ENCODE measurements at places on chromosomes 2 and 18.
A peak's percentile ranks its signal among the peaks of the same experiment; 100 is the strongest.

- DNase-seq: no peak
These were observed 4.5 kb downstream of the TRABD2A start for GRCh38 chr2:84876369-84876768.

DNA sequence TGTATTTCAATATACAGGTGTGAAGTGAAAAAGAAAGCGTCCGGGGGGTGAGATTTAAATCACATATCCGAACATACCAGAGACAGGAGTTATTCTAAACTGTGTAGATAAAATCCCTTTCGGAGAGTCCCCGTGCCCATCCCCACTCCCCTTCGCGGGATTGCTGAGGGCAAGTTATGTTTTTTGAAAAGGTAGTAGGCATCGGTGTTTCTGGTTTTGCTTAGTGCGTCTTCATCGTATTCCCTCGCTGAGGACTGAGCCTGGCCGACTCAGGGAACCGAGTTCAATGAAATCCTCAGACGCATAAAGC lies 583.4 kb downstream of the ZEB2 start:
- no peak for DNase-seq

DNA sequence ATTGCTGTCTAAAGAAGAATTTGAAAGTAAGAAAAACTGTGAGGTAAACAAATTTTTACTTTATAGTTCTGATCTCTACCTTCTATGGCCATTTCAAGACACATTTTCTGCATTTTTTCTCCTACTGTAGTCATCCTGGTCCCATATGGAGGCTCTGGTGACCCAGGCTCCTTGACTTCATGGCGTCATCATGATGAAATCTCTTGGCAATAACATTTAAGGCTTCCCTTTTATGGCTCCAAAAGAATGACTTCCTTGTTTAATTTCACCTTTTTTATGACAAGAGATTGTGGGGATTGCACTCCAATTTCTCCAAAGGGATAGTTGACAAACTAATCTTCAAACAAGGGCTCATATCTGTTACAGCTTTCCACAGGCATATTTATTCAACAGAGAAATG lies 143.0 kb upstream of the SCN7A start:
- DNase-seq: no peak

- no peak for DNase-seq
These were observed 27.3 kb upstream of the MAL start for GRCh38 chr2:94997981-94998930.

DNA sequence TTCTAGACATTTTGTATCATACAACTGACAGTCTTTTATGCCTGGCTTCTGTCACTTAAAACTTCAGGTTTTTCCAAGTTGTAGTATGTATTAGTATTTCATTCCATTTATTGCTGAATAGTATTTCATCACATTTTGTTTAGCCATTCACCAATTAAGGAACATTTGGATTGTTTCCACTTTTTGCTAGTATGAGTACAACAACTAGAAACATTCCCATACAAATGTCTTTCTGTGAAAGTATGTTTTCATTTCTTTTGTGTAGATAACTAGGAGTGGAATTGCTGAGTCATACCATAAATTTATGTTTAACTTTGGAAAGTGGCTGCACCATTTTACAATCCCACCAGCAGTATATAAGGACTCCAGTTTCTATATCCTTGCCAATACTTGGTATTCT lies 135.9 kb downstream of the ATAD2B start:
- DNase-seq: peak; percentile 5

DNA sequence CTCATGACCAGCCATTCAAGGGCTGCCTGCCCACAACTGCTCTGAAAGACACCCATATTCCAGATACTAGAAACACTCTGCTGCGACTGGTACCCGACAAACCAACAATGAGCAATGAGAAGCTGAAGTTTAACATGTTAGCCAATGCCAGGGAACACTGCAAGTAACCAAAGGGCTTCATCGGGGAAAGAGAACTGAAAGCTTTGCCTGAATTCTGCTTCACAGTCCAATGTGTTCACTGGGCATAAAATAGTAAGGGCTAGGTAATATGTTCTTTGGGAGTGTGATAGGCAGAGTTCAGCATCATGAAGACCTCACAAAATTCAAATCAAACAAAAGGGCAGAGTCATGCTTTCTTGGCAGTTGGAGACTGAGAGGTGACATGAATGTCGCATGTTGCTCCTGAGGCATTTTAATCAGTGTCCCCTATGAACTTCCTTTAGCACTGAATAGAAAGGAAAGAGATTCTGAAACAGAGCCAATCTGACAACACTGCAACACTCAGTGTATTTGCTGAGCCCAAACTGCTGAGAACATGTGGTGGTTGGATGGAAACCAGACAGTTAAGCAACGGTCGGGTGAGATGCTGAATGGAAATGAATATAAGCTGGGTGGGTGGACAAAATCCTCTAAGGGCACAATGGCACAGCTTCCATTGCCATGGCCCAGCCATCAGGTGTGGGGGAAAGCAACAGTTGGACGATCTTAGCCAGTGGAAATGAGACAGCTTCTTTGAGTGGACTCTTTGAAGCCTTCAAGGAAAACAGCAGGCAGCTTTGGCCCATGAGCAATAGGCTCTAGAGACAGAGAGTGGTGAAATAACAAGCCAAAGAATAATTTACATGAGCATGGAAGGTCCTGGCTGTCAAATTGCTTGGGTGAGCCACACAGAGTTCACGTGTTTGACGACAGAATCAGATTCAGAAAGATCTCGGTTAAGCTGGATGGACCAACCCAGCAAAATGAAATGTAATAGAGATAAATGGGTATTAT lies 277.5 kb downstream of the AFF3 start:
- no peak for DNase-seq

DNA sequence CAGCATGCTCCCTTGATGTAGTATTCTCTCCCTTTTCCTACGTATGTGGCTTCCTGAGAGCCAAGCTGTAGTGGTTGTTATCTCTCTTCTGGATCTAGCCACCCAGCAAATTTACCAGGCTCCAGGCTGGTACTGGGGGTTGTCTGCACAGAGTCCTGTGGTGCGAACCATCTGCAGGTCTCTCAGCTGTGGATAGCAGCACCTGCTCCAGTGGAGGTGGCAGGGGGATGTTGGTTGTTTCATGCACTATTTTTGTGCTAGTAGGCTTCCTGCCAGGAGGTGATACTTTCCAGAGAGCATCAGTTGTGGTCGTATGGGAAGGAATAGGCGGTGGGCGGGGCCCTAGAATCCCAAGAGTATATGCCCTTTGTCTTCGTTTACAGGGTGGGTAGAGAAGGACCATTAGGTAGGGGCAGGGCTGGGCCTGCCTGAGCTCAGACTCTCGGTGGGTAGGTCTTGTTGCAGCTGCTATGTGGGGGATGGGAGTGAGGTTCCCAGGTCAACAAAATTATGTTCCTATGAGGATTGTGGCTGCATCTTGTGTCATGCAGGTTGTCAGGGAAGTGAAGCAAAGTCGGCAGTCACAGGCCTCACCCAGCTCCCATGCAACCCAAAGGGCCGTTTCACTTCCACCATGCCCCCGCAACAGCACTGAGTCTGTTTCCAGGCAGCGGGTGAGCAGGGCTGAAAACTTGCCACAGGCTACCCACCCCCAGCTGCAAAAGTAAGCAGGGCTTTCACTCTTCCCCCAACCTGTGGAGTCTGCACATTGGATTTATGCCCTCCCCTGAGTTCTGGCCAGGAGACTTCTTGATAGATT lies 1139.5 kb downstream of the BCL11A start:
- DNase-seq: no peak

- DNase-seq: no peak
These were observed 38.0 kb upstream of the GPAT2 start for GRCh38 chr2:96072746-96073145.

DNA sequence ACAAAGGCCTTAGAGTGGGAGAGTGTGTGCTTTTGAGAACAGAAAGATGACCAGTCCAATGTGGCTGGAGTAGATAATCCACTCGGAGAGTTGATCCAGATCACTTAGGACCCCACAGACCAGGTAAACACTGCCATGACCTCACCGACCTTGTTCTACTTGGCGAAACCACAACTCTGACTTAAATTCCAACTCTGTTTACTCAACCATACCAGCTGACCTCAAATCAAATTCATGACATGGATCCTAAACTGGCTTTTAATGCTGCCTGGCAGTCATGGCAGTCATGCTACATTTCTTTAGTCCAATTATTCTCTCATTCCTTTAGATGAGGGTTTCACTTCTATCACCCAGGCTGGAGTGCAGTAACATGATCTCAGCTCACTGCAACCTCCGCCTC lies 347.1 kb upstream of the FAM98A start:
- DNase-seq: no peak

GRCh38 chr2:39107724-39108273 lies 13.1 kb downstream of the SOS1 start:
- DNase-seq: no peak

DNA sequence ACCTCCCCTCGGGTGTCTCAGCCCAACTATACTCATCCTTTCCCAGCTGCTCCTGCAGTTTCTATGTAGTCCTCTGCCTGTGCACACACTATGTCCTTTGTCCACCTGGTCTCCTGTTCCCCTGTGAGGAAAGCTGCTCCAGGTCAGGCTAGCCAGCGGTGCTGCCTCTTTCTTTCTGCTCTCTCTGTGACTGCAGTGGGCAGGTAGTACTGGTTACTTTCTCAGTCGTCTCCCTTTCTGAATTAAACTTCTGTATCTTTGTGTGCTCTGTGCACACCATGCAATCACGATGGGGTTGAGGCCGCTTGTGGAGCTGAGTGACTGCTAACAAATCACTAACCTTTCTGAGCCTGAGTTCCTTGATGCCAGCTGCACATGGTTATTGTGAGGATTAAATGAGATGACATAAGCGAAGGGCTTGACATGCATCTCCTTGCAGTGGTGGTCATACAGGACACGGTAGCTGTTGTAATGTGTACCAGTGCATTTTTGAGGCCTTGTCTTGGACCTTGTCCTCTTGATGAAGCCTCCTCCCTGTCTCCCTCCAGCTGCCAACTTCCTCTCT lies 3.5 kb downstream of the FARP2 start:
- no peak for DNase-seq

GRCh38 chr18:75264926-75265597 lies 54.5 kb downstream of the TSHZ1 start:
- no peak for DNase-seq

DNA sequence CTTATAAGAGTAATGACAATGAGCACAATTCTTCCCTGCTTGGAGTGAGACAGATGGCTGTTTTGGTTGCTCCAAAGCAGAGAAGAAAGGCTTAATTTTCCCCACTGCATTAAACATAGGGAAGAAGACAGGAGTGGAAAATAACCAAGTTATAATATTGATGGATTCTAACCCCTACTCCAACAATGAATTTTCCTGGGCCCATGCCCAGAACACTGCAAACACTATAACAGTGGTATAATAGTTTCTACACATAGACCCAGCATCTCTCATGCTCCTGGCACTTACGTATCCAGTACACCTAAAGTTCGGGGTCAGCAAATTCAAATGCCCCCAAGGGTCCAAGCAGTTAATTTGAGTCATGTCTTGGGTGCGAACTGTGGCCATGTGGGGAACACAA lies 613.4 kb downstream of the PLCL1 start:
- DNase-seq: no peak

- no peak for DNase-seq
These were observed 145.7 kb downstream of the ZEB2 start for GRCh38 chr2:144374163-144374661.

- DNase-seq: no peak
These were observed 70.8 kb downstream of the DHRS9 start for GRCh38 chr2:169139993-169140767.

DNA sequence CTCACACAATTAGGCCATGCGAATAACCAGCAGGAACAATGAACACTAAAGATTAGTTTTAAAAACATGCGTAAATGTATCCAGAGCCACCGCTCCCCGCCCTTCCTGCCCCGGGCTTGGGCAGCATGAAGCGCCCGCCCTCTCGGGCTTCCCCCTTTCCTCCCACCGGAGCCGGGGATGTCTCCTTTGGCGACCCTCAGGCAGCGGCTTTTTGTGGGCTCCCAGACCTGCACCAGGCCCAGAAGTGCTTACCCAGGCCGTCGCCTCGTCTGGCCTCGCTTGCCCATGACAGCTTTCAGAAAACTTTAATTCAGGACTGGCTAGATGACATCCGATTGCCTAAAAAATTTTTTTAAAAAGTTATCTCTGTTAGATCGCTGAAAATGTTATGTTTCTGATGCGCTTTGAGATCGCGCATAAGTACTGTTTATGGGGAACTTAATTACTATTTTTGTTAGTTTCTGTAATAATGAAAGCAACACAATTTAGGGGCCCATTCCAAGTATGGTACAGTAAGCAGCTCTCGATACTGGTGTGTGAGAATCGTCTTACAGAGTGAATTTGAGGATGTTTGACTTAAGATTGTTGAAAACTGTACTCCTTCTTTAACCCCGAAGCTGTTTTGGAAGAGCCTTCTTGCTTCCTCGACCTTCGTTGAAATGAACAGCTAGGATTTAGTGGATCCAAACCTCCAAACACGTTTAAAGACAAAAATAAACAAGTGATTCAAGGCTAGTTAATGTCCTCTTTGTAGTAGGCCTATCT lies 1.1 kb downstream of the MAP3K20 start:
- DNase-seq: no peak

- no peak for DNase-seq
These were observed 46.4 kb upstream of the RNF152 start for GRCh38 chr18:61939046-61939674.

GRCh38 chr18:71951001-71951400 lies 593.1 kb downstream of the CBLN2 start:
- DNase-seq: no peak

DNA sequence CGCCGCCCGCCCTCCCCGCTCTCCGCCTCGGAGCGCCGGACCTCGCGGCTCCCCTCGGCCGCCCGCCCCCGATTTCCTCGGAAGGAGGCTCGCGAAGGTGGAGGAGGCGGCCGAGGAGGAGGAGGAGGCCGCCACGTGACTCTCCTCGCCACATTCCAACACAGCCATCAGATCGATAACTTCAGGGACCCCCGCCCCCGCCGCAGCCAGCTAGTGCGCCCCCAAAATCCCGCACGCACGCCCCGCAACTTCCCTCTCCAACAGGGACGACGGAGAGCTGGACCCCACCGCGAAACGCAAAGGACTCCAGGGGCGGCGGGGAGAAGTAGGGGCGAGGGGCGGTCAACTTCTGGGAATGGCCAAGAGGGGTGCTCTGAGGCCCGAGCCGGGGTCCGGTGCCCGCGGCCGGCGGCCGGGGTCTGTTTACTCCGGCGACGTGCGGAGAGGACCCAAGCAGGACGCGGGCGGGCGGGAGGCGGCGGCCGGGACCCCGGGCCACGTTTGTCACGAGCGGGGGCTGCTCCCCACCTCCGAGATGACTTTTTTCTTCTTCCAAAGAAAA lies 2.0 kb downstream of the ZNF521 start:
- DNase-seq: no peak

DNA sequence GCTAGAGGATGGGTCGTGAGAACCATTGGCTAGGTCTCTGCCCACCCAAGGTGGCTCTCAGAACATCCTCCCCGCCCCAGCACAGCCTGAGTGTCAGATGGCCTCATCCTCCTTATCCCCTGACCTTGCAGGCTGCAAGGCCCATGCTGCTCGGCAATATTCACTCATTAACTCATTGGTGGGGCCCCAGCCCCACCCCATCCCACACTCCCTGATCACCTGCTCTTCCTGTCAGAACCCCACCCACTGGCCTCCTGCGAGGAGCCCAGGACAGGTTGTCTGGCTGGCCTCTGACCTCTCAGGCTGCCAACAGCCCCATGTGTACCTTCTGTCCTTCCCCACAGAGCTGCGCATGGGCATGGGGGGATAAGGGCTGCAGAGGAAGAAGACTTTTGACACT lies 5.3 kb downstream of the ADCY3 start:
- no peak for DNase-seq

Measured in HFF-Myc (cell line).